GM12878 (cell line): ENCODE measurements at places on chromosomes 16 and 17. TPM values are rescaled to one million over a fixed set of nuclear protein-coding genes. Genes with fewer than 3 reads are reported as not detected.

GRCh38 chr16:71626018-71626857 is at the start of gene MARVELD3:
Gene MARVELD3 (plus strand): TSS chr16:71626184. CDS start chr16:71626230, 46 bp downstream.
- DNase-seq: no peak

GRCh38 chr17:75439287-75439686 is 17.1 kb upstream of the TMEM94 start:
- DNase-seq: no peak

- no peak for DNase-seq
These were observed 4.3 kb downstream of the TK1 start for GRCh38 chr17:78182504-78182903.

GRCh38 chr17:82134101-82134500 is 36.1 kb upstream of the FASN start:
- no peak for DNase-seq

- DNase-seq: no peak
These were observed 180.9 kb downstream of the AIPL1 start for GRCh38 chr17:6254036-6254435.

GRCh38 chr17:54882371-54882770 is 18.3 kb upstream of the TOM1L1 start:
- no peak for DNase-seq

- no peak for DNase-seq
These were observed 5.2 kb downstream of the ARSG start for GRCh38 chr17:68296217-68297191.

DNA sequence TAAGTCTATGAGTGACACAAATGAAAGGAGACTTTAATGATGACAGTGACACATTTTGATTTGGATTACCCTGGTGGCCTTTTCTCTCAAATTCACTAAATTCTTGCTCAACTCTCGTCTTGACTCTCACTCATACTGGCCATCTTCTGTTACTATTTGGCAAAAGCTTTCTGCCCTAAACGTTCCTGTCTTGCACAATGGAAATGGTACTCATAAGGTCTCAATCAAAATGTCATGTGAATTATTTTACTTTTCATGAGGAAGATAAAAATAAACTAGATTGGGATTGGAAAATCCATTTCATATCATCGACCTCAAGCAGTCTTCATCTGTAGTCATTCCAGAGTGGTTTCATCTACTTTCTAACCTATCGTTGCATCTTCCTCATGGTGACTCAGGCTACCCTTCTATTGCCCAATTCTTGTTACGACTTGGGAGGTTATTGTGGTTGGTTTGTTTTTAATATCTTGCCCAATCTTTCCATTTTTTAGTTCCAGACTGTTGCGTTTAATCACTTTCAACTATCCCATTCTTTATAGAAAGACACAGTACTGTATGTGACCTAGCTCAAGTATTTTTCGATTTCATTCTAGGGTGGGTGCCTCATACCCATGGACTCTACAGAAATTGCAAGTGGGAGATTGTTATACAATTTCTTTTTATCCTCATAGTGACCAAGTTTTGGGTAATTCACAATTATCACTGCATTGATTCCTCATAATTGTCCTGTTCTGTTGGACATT is 317.2 kb upstream of the KCNJ16 start:
- DNase-seq: no peak

- DNase-seq: no peak
These were observed 11.7 kb downstream of the ABAT start for GRCh38 chr16:8686031-8686621.

DNA sequence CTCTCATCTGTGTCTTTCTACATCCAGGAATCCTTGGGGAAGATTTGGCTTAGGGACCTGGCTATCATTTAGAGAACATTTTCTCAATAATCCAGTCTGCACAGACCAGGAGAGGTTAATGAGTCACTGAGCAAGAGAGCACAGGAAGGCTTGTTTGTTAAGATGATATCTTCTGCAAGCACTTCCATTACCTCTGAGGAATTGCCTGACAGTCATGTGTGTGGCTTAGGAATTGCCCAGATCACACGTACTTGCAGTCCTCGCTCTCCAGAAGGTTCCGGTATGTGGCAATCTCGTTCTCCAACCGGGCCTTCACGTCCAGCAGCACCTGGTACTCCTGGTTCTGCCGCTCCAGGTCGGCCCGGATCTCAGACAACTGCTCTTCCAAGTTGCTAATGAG is 3.3 kb downstream of the KRT37 start:
- DNase-seq: no peak

DNA sequence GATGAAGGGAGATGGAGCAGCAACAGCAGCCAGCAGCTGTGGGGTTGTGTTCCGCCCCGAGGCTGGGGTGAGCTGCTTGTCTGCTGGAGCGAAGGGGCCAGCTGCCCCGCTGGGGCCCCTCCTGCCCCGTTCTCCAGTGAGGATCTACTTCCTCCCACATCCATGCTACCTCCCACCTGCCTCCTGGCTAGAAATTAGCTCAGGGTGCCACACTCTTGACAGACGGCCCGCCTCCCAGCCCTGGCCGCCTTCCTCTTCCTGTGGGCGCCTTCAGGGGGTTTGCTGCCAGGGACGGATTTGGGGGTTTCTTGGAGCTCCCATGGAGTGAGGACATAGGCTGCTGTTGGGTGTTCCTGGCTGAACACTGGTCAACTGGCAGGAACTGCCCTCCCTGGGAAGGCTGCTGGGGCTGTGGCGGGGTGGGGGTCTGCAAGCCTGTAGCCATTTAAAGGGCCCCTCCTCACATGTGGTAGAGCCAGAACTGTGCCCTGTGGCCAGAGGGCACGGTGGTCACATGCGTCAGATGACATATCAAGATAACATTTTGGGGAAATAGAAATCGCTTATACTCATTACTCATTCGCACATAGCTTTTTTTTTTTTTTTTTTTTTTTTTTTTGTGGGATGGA is 13.1 kb downstream of the TBC1D24 start:
- no peak for DNase-seq

- DNase-seq: no peak
These were observed 25.8 kb downstream of the SRCIN1 start for GRCh38 chr17:38579934-38580333.

DNA sequence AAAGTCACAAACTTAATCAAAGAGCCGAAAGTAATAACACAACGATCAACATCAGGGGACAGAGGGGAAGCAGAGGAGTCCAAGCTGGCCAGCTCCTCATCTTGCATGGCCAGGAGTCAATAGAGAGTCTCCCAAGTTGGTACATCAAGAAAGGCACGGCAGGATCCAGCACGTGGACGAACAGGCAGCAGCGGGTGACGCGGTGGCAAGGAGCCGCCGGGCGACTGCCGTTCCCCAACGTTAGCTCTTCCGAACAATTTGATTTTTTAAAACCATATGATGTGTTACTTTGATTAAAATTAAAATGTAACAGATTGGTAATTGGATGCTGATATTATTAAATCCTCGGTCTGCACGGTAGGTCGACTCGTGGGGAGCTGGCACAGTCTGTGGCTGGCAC is 81.8 kb upstream of the DOC2B start:
- DNase-seq: no peak

GRCh38 chr16:56307534-56307873 is 116.2 kb downstream of the GNAO1 start:
- no peak for DNase-seq

- DNase-seq: no peak
These were observed 3.4 kb downstream of the NPTX1 start for GRCh38 chr17:80472996-80473395.

DNA sequence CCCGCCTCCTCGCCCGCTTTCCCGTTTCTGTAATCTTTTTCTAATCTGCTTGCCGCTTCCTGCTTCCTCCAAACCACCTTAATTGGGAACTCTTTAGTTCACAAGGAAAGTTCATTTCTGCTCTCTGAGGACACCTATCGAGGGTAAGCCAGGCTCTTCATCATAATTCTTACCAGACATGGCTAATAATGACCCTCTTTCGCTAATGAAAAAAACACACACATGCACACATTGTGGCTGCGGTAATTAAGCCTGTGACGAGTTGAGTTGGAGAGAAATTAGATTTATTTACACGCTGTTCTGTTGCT is 100.6 kb downstream of the ZNF423 start:
- DNase-seq: no peak

DNA sequence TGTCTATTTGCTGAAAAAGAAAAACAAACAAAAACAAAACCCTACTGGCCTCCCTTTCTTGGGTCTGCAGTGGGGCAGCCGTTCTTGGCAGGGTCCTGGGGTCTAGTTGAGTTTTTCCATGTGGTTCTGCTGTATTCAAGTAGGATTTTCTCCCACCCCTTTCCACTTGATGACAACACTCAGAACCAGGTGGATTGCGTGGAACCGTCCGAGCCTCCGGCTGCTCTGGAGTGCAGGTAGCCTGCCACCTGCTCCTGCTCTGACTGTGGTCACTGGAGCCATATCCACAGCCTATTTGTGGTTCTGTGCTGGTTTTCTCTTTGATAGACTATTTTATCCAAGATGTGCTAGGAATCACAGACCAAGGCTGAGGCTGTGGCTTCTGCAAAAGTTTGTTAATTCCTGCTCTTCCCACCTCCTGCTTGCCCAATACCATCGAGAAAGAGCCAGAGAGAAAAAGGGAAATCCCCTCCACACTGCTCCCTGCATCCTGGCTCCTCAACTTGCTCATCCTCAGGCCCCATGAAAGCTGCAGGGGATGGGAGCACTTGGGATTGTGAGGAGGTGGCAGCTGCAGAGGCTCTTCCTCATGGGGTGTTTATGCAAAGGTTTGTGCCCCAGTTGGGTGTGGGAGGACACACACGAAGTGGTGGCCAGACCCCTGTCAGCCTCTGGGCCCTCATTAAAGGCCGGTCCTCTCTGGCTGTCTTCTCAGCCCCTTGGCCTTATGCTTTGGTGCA is 377.8 kb upstream of the TNRC6C start:
- no peak for DNase-seq

DNA sequence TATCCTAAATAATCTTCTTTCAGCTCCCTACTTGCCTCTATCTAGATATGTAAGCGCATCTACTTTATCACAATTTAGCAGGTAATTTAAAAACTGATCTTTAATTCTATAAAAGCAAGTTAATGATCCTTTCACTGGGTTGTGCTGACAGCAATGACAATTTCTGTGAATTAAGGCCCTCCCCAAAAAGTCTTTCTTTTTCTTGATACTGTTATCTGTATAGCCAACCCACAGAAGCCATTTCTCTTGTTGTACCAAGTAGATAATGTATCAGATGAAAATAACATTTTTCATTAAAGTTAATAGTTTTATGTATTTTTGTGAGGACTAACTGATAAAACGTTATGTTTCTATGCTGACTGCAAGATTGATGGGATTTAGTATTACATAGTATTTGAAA is 3.8 kb downstream of the ZPBP2 start:
- no peak for DNase-seq

GRCh38 chr17:309361-309888 is 43.2 kb downstream of the RPH3AL start:
- no peak for DNase-seq

DNA sequence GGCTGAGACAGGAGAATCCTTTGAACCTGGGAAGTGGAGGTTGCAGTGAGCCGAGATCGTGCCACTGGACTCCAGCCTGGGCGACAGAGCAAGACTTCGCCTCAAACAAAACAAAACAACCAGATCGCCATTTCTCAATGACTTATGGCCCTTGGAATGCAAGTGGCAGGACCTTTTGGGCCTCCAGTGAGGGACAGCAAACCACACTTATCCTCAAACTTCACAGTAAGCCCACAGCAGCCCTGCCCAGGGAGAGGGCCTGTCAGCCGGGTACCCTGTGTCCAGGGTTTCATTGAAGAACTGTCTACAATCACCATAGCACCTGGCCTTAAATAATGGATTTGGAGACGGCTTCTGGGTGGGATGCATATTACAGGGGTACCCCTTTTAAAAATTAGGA is 11.7 kb downstream of the TRAF4 start:
- DNase-seq: no peak

- DNase-seq: no peak
These were observed 687.2 kb downstream of the WWOX start for GRCh38 chr16:78786635-78787034.

- no peak for DNase-seq
These were observed 57.3 kb upstream of the BCO1 start for GRCh38 chr16:81181013-81181720.

GRCh38 chr16:751152-752006 is 9.2 kb upstream of the MSLN start:
- no peak for DNase-seq

DNA sequence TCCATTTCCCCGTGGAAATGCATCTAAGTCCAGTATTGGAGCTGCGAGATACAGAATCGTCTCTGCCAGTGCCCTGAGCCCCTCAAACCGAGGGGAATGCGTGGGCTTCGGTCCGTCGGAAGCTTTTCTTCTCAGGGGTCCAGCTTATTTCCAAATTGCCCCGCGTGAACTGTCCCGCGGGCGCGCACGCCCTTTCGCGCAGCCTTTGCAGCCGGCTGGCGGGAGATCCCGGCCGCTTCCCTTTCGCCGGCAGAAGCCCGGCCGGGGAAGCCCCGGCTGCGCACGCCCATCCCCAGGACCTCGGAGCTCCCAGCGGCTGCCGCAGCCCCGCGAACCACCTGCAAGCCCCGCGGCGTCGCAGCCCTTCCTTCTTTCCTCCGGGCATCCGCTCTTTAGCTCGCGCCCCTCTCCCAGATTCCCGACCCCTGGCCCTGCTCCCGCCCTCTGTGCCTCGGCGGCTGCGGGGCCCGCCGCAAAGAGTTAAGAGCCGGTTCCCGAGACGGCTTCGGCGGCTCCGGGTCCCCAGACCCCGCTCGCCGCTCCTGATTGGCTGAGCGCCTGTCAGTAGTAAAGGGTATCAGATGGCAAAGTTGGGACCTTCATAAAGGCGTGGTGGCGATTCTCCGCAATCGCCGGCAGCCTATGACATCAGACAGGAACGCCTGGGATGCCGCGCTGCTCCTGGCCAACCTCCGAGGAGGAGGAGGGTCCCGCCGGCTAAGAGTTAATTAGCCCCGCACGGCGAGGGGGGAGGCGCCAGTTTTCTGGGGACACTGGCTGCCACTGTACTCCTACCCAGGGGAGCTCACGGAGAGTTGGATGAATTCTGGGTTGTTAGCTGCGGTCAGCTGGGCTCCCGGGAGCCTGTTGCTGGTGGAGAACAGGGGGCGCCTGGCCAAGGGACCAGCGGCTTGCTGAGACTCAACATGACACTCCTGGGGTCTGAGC is at the start of gene MYOCD:
TSS of gene MYOCD (plus strand) at position 628 of the 948 bp plus-strand sequence. CDS start at position 927, 299 bp downstream.
- DNase-seq: no peak

- no peak for DNase-seq
These were observed 30.7 kb downstream of the ELAC2 start for GRCh38 chr17:12987120-12987519.

GRCh38 chr16:50368410-50369132 is at the start of gene BRD7:
Gene BRD7 (minus strand): TSS chr16:50368988. CDS start chr16:50368774, 214 bp downstream.
- no peak for DNase-seq

GRCh38 chr17:66892246-66892645 is 57.3 kb downstream of the CACNG5 start:
- DNase-seq: no peak

GRCh38 chr16:3998793-3999478 is 117.3 kb downstream of the ADCY9 start:
- DNase-seq: no peak

GRCh38 chr16:23014592-23014991 is 134.7 kb downstream of the USP31 start:
- DNase-seq: no peak

TRIM25 gene
- 93.6 and 96.1 TPM in 2 replicates for total RNA-seq

TMEM92 gene
- 0.21 and 0.27 TPM in 2 replicates for total RNA-seq

GTF3C1 gene
- total RNA-seq: 54.2 and 60.9 TPM in 2 replicates

EMC6 gene
- 63.6 and 64.2 TPM in 2 replicates for total RNA-seq

MPP3 gene
- total RNA-seq: 0.13 TPM in 1 of 2 replicates, not detected in the other

MYH13 gene
- 0.03 TPM in 1 of 2 replicates, not detected in the other for total RNA-seq

TM4SF5 gene
- total RNA-seq: not detected in 2 replicates

C16orf89 gene
- not detected in 2 replicates for total RNA-seq

G6PC3 gene
- 49.9 and 51.8 TPM in 2 replicates for total RNA-seq

KCNJ16 gene
- not detected in 2 replicates for total RNA-seq

CHAD gene
- total RNA-seq: not detected in 2 replicates

WIPI1 gene
- 23.9 and 24.2 TPM in 2 replicates for total RNA-seq

CIBAR2 gene
- total RNA-seq: not detected in 2 replicates

NHLRC4 gene
- 0.67 and 0.72 TPM in 2 replicates for total RNA-seq

VAC14 gene
- 34.6 and 38.0 TPM in 2 replicates for total RNA-seq
